ENCODE measurements at places on chromosomes 3 and 15.

DNA sequence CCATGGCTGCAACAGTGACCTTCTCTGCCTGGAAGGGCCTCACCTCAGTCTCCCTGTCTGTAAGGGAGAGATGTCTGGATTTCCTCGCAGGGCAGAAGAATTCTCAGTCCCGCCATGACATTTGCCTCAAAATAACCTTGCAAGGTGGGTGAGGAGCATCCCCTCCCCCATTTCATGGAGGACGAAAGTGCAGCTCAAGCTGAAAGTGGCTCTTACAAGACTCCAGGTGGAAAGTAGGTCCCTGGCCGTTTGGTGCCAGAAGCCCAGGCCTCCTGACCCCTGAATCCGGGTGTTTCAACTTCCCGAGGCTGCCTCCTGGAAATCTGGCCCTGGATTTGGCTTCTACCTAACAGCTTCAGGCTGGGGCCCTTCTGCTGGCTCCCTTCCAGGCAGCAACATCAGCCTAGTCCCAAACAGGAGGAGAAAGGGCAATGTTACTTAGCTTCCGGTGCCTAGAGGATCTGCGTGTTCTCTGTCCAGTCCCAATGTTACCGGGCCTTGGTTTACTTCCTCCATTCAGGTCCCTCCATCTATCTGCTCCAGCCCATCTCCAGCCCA is 769 bp upstream of the CSPG4 start:
- no peak for DNase-seq

- no peak for DNase-seq
These were observed 748.3 kb upstream of the NECTIN3 start for GRCh38 chr3:110323349-110323748.

GRCh38 chr3:108489776-108490175 is 20.6 kb downstream of the MYH15 start:
- peak; percentile 28 for DNase-seq

DNA sequence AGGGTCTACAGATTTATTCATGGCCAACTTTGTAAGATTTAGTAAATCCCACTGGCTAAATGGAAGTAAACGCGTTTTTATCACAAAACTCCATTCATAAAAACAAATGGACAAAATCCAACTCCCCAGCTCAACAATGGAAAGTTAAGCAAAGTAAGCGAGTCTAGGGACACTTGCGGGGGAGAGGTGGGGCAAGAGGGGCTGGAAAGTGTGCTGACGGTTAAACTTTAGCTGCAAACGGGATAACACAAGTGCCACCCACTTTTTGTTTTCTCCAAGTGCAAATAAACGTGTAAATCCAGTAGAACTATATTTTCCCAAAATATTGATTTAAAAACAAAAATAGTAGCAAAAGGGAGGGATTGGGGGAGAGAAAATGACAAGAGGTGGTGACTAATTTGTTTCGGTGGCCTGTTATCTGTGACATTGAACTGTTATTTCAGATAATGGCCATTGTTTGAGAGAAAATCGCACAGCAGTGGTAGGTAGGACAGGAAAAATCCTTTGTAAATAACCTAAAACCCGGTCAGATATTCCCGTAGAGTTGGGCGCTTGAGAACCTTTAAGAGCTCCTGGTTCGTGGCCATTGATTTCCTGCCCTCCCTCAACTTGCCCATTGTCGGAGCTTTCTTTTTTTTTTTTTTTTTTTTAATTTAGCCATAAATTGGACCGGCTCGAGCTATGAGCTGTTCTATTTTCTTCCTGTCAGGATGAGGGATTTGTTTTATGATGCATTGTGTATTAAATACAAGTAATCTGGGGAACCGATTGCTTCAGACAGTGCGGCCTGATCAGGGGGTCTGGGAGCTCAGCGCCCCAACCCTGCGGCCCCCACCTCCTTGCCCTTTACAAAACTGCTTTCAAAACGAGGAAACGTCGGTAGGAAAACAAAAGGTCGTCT is 514.8 kb downstream of the MECOM start:
- no peak for DNase-seq

DNA sequence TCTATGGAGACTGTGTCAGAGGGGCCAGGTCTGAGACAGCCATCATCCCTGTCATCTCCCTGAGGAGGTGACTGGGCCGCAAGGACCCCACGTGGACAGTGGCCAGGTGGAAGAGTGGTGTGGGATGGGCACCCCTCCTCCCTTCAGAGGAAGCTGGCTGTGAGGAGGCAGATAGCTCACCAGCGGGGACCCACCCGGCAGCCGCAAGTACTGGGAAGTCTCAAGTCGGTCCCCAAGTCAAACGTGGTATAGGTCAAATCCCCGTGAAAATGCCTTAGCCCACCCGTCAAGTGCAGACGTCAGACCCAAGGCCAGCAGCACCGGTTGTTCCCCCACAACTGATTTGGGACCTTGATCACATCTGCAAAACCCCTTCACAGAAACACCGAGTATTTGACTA is 12.3 kb upstream of the KLF13 start:
- no peak for DNase-seq

DNA sequence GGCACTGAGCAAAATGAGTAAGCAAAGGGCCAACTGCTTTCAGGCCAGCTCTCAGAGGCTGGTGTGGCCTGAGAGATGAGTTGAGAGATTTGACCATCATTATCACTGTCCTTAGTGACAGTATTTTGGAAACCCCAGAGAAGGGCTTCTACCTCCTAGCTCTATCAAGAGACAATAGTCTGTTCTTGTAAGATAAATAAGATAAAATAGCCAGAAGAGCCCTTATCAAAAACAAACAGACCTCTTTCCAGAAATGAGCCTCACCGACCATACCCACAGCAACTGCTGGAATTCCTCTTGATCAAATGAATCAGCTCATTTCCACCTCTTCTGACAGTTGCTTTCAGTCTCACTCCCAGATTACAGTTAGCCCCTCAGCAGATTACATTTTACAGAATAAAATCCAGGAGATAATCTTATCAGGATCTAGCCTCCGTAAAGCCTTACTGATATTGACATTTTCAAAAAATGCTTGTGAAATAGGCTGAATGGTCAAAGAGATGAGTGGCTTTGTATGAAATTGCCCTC is 4.5 kb downstream of the HDC start:
- no peak for DNase-seq

- no peak for DNase-seq
These were observed 18.3 kb downstream of the TMED3 start for GRCh38 chr15:79329171-79329611.

GRCh38 chr3:149486726-149487125 is 12.2 kb downstream of the TM4SF4 start:
- no peak for DNase-seq

DNA sequence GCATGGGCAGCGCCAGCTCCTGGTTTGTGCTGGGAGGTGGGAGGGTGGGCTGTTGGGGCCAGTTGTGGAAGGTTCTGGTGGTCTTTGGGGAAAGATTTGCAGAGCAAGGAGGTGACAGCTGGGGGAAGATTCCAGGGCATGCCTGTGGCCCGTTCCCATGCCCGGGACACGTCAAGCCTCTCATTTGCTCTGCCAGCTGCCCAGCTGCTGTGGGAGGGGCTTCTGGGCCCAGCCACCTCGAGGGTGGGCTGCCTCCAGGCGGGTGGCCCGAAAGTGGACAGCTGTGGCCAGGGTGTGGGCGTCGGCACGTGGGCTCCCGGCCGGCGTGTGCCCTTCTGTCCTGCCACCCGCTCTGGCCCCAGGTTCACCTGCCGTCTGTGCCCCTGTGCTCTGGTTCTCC is 17.2 kb downstream of the PLXNA1 start:
- no peak for DNase-seq

GRCh38 chr15:60525341-60526039 is 46.5 kb upstream of the ICE2 start:
- no peak for DNase-seq

DNA sequence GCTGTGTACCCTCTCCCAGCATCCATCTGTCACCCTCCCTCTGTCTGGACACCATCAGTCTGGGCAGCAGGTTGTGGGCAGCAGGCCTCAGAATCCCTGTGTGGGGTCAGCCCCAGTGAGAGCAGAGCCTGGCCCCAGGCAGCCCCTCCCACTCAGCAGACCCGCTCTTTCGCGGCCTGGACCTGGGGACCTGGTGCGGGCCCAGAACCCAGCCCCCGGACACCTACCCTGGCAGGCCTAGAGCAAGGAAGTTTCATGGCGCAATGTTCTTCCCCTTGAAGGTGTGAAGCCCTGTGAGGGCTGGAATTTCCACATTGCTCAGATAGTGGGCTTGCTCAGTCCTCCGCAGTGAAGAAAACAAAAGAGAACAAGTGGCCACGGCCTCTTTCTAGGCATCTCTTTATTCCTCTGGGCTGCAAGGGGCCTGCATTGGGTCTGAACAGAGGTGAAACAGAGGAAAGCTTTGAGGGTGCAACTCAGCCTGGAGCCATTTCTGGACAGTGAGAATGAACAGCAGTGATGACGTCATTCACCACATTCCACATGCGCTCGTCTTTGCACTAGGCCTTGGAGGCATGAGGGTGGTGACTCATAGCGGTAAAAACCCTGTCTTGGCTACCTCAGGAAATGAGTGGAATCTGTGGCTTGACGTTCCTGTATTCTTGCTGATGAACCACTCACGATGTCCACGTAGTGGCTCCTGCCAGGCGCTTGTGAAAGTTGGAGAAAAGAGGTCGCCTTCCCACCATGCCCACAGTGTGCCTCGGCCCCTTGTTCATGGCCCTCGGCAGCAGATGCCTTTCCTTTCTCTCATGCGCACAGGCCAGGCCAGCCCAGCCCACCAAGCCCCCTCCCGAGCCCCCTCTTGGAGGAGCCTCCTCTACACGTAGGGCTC is 66.1 kb downstream of the SLC30A4 start:
- DNase-seq: peak; percentile 34

DNA sequence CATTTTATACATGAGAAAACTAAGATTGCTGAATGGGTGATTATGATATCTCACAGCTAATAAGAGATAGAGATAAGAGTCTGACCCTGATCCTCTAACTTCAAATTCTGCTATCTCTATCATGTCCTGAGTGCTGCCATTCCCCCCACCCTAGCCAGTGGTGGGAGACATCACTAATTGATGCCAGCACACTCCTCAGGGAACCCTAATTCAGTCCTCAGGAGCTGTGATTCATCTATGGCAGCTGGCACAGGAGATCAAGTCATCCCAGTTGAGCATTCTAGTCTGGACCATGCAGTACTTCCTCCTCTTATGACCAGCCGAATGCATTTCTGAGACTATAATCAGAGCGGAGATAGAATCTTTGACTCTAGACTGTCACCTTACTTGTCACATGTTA is 71.9 kb downstream of the SYNM start:
- no peak for DNase-seq

- DNase-seq: no peak
These were observed 257.1 kb upstream of the TRIM42 start for GRCh38 chr3:140420621-140421357.

DNA sequence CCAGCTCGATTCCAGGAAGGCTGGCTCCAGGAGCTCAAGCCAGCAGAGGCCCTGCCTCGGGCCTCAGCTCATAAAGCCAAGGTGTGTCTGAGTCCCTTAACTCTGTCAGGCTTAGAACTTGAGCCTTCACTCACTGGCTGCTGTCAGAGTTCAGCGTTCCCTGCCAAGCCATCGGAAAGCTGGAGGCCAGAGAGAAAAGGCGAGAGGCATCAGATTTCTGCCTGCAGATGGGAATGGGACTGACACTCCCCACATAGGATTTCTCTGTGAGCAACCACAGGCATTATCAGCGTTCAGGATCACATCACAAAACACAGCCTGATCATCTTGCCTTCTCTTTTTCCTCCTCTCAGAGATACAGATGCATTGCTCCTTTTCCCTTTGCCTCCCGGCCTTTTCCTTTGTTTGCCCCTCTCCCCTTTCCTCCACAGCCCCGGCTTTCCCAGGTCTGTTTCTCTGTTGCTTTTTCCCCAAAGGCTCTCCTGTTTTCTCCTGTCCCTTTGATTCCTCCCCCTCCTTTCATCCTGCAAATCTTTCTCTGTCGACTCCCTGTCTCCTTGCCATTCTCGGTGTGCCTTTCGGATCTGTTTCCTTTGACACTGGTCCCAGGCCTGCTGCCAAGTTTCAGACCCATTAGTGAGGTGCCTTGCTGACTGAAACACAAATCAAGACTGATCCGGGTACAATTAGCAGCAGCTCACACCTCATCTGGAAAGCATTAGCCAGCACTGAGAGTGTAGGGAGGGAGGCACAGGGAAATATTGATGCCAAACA is 44.5 kb upstream of the BOC start:
- DNase-seq: no peak
